Thoracic aorta (tissue), 2 donors: ENCODE measurements at places on chromosomes 5 and 9. TPM values are rescaled to one million over a fixed set of nuclear protein-coding genes. Genes with fewer than 3 reads are reported as not detected.

ABO gene
- total RNA-seq: 0.14 TPM

EGFLAM gene
- total RNA-seq: 10.7 TPM

RETREG1 gene
- total RNA-seq: 6.5 TPM

ALDH1A1 gene
- total RNA-seq: 101 TPM

GPR151 gene
- total RNA-seq: not detected

CDH18 gene
- not detected for total RNA-seq

GRCh38 chr9:136620441-136621018, 42.2 kb upstream of the EGFL7 start:
- H3K27ac ChIP-seq: no peak overlapping the region
- DNase-seq: no peak
- no peaks in the 10 kb centered on the region for H3K27me3 ChIP-seq
- no peaks in the 10 kb centered on the region for H3K36me3 ChIP-seq
- H3K4me3 ChIP-seq: no peak overlapping the region

DNA sequence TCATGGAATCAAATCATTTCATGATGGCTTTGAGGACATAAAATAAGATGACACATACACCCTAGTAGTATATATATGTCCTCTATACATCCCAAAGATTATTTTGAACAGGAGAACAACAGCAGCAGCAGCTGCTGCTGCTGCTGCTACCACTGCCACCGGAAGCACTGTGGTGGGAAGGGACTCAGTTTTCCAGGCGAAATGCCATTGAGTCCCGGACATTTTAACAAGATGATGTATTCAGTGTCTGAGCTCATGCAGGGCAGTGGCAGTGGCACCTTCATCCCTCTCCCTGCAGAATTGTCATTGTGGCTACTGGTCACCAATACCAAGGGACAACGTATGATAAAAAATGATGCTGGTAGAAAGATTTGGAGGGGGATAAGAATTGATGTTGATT, 151.3 kb downstream of the CHSY3 start:
- no peaks in the 10 kb centered on the region for H3K27me3 ChIP-seq
- H3K27ac ChIP-seq: no peak overlapping the region
- no peak overlapping the region for H3K4me3 ChIP-seq
- H3K36me3 ChIP-seq: no peaks in the 10 kb centered on the region
- DNase-seq: no peak

DNA sequence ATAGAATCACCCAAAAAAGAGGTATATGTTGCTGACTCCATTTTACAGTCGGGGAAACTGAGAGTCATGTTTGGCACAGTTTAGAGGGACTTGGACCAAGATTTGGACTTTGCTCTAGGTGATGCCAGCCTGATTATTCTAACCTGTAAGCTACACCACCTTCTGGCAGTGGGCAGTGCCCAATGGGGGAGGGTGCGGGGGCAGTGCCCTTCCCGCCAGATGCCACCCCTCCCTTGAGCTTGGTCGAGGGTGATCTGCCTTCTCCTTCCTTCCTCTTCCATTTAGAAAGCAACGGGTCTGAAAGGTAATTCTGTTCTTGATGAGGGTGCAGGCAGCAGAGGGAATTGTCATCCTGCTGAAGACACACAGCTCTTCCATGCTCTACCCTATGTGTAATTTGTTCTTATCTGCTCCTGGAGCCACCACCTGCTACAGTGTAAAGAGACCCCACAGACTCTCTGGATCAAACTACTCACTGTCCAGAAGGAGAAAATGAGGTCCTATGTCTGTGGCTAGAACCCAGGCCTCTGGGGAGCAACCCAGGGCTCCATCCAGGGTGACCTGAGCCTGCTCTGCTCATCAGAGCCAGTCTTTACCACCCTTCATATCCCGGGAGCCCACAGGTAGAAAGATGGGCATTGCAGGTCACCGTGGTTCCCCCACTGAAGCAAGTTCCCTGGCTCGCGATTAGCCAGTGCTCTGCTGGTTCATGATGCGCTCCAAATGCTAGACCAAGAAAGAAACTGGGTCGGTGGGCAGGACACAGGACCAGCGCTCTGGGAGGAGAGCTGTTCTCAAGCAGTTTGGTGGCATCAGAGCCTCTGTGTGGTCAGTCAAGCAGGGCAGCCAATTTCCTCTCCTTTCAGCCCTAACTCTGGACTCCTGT, 156.2 kb downstream of the RGS3 start:
- peaks cover 90% of the 10 kb centered on the region for H3K4me1 ChIP-seq
- H3K27ac ChIP-seq: peak overlapping the region; percentile 97
- no peaks in the 10 kb centered on the region for H3K36me3 ChIP-seq
- no peak for DNase-seq

- no peaks in the 10 kb centered on the region for H3K36me3 ChIP-seq
- DNase-seq: no peak
- H3K27ac ChIP-seq: no peak overlapping the region
- H3K4me3 ChIP-seq: no peak overlapping the region
- H3K4me1 ChIP-seq: no peaks in the 10 kb centered on the region
Measured at GRCh38 chr5:60685700-60686099, 14.3 kb downstream of the DEPDC1B start.

DNA sequence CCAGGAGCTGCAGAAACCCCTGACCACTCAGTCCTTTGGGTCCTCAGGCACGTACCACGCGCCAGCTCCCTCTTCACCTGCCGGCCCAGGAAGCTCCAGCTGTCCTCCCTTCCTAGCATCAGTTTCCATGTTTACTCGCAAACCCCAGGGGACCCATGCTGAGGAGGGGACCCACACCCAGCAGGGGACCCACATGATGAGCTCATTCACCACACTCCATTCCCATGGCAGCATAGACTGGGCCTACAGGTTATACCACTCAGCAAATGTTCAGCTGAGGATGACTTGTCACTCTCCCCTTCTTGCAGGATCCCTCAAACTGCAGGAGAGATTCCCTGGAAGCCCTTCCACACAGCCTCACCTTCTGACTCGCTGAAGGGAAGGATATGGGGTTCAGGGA, 73.5 kb upstream of the GALNT10 start:
- H3K27me3 ChIP-seq: no peaks in the 10 kb centered on the region
- H3K4me1 ChIP-seq: no peaks in the 10 kb centered on the region
- no peak overlapping the region for H3K27ac ChIP-seq
- H3K36me3 ChIP-seq: no peaks in the 10 kb centered on the region
- H3K4me3 ChIP-seq: no peak overlapping the region

DNA sequence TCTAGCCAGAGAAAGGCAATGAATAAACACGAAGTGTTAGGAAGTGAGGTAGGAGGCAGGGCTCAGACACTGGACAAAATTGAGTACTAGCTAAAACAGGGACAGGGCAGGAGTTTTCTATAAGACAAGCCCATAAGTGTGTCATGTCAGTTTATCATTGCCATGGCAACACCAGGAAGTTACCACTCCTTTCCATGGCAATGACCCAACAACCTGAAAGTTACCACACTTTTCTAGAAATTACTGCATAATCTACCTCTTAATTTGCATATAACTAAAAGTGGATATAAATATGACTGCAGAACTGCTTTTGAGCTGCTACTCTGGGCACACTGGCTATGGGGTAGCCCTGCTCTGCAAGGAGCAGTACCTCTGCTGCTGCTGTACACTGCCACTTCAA, 442.5 kb upstream of the COX7C start:
- H3K27ac ChIP-seq: no peak overlapping the region
- no peaks in the 10 kb centered on the region for H3K36me3 ChIP-seq
- H3K4me1 ChIP-seq: peaks cover 4% of the 10 kb centered on the region
- no peak overlapping the region for H3K4me3 ChIP-seq
- H3K27me3 ChIP-seq: no peaks in the 10 kb centered on the region
- DNase-seq: no peak

DNA sequence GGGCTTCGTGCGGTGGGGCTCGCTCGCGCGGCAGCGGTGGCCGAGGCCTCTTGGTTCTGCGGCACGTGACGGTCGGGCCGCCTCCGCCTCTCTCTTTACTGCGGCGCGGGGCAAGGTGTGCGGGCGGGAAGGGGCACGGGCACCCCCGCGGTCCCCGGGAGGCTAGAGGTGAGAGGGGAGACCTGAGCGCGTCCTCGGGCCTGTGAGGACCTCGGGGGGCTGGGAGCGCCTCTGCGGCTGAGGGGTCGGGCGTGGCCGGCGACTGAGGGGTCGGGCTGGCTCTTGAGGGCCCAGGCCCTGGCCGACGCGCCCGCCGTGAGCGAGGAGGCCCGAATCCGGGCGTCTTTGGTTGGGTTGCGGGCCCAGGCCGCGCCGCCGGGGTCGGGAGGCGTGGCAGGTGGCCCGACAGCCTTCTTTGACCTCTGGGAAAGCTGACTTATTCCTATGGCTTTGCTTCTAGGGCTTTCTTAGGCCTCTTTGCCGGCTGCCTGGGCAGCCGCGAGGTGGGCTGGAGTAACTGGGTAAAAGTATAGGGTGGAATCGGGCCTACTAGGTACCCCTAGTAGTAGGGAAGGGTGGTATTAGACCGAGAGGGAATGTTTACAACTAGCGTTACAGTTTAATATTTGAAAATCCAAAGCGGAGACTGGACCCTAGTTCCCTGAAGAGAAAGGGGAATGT, at the start of gene CANX:
Gene CANX (plus strand): TSS at position 33 of the 681 bp plus-strand sequence. CDS start 6,715 bp downstream, outside the sequence.
- H3K4me1 ChIP-seq: peaks cover 49% of the 10 kb centered on the region
- no peak for DNase-seq
- peak within 1 kb of the TSS; percentile 93 for H3K27ac ChIP-seq

- peaks cover 37% of the 10 kb centered on the region for H3K27me3 ChIP-seq
- H3K4me3 ChIP-seq: peak within 1 kb of the TSS; percentile 67
- peaks cover 34% of the 10 kb centered on the region for H3K4me1 ChIP-seq
- no peak for DNase-seq
- no peaks in the 10 kb centered on the region for H3K36me3 ChIP-seq
Measured at GRCh38 chr9:122228568-122229484, at the start of gene LHX6. TSS of gene LHX6 (minus strand) at chr9:122228957. CDS start at chr9:122228740, 217 bp downstream.

DNA sequence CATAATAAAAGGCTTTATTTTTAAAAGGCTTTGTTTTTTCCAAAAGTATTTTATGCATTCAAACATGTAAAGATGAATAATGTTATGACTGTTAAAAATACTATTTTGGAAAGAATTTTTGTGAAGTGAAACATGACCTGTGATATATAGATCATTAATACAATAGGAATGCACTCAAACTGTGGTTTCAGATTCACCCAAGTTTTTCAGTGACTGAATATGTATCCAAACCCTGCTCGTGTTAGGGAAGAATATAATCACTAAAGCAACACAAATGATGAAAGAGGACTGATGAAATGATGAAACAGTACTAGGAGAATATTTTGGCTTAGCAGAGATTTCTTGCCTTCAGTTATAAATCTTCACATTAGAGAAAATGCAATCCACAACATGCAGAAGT, 278.0 kb downstream of the ADAMTS6 start:
- DNase-seq: no peak
- no peak overlapping the region for H3K27ac ChIP-seq
- H3K27me3 ChIP-seq: no peaks in the 10 kb centered on the region
- H3K4me1 ChIP-seq: no peaks in the 10 kb centered on the region
- no peak overlapping the region for H3K4me3 ChIP-seq

DNA sequence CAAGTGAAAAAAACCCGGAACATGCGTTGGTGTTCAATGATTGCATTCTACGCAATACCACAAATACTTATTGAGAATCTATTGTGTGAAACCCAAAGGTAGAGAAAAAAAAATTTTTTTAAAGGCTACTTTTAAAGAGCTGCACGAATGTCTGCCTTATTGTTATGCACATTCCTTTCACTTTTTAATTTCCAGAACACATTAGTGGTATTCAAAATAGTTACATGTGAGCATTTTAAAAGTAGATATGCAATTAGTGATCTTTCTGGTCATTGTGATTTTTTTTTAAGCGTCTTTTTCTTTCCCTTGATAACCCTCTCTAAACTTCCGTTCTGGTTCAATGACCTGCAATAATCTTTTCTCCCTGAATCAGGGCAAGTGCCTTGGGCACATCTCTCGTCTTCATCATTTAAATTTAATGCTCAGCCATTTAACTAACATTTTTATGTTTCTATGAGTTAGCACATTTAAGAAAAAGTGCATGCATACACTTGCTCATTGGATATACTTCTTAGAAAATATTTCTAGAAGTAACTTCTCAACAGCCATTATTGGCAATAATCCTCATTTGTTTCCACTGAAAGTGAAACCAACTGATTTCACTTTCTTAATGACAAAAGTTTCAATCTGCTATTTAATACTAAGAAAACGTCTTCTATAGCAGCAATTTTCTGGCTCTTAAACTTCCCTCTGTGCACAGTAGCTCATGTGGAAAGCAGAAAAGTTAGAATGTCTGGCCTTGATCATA, 80.3 kb downstream of the CDH6 start:
- no peaks in the 10 kb centered on the region for H3K4me1 ChIP-seq
- H3K4me3 ChIP-seq: peak overlapping the region; percentile 53
- DNase-seq: no peak
- H3K36me3 ChIP-seq: no peaks in the 10 kb centered on the region
- H3K27me3 ChIP-seq: no peaks in the 10 kb centered on the region
- no peak overlapping the region for H3K27ac ChIP-seq

- H3K27me3 ChIP-seq: no peaks in the 10 kb centered on the region
- H3K27ac ChIP-seq: no peak overlapping the region
- H3K36me3 ChIP-seq: no peaks in the 10 kb centered on the region
- H3K4me3 ChIP-seq: no peak overlapping the region
- no peak for DNase-seq
Measured at GRCh38 chr9:89436963-89437625, 60.8 kb downstream of the SEMA4D start.

GRCh38 chr9:135440620-135441019, 39.0 kb upstream of the PPP1R26 start:
- no peaks in the 10 kb centered on the region for H3K27me3 ChIP-seq
- H3K4me1 ChIP-seq: peaks cover 16% of the 10 kb centered on the region
- H3K36me3 ChIP-seq: no peaks in the 10 kb centered on the region
- no peak overlapping the region for H3K27ac ChIP-seq

DNA sequence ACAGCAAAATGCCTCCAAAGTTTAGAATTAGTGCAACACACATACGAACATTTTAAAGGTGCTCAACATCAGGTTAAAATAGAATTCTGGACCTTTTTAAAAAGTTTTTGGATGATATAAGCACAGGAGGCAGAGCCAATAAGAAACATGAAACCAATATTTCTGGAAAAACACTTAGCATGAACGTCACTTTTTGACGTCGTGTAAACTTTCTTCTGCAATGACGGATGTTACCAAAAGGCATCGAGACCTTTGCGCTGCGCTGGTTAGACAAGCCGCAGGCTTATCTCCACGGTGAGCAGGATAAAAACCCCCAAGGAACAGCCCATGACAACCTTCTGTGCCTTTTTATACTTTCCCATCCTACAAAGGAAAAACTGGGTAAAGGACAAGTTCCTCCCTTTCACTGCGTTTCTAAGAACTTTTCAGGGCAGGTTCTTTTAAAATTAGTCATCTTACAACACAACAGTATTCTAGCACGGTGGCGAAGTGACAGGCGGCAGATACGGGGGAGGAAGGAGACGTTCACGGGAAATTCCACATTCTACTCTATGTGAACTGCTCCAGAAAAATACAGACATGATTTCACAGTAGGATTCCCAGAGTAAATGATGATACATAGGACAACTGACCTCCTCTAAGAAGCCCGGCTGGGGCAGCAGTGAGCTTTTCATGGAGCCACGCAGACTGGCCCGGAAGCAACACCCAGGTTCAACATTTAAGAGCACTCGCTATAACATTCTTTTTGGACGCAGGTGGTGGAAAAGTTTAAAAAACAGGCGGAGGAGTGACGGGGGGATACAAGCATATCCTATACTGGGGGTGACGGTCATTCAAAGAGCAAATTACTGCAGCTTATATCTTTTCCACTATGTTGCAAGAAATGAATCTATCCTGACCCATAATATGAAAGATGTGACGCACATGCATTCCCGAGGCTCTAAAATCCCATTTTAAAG, 52.4 kb downstream of the USP20 start:
- H3K4me1 ChIP-seq: peaks cover 56% of the 10 kb centered on the region
- H3K4me3 ChIP-seq: peak overlapping the region; percentile 28
- H3K27me3 ChIP-seq: no peaks in the 10 kb centered on the region
- no peaks in the 10 kb centered on the region for H3K36me3 ChIP-seq
- peak overlapping the region; percentile 75 for H3K27ac ChIP-seq

GRCh38 chr5:95924720-95925377, 36.8 kb downstream of the ELL2 start:
- H3K36me3 ChIP-seq: no peaks in the 10 kb centered on the region
- no peak for DNase-seq
- no peak overlapping the region for H3K27ac ChIP-seq
- H3K4me1 ChIP-seq: peaks cover 74% of the 10 kb centered on the region
- no peak overlapping the region for H3K4me3 ChIP-seq
- H3K27me3 ChIP-seq: no peaks in the 10 kb centered on the region
